ENCODE measurements at places on chromosomes 16 and 17.

- no peak for DNase-seq
Observed at GRCh38 chr17:72588561-72588960, 467.7 kb downstream of the SOX9 start.

- no peak for DNase-seq
Observed at GRCh38 chr17:80689129-80689619, 144.5 kb downstream of the RPTOR start.

GRCh38 chr17:82023447-82024241 is 539 bp downstream of the LRRC45 start:
- DNase-seq, result peak; percentile 37

DNA sequence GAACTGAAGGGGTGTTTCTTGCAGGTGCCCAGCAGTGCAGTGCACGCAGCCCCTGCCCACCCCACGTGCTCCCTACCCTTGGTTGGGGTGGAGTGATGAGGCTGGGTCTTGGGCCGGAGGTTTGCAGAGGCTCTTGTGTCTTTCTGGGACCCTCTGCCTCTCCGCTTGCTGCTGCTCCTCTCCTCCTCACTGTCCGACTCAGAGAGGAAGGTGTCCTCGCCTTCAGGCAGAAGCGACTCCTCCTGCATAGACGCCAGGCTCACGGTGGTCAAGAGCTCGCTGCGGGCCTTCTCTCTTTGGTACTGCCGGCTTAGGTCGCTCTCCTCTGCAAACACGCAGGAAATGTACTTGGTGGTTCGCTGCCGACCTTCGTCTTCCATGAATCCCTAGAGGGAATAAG is 42.9 kb downstream of the GTF3C1 start:
- DNase-seq, result no peak
